ENCODE measurements at places on chromosomes 7 and 10.

DNA sequence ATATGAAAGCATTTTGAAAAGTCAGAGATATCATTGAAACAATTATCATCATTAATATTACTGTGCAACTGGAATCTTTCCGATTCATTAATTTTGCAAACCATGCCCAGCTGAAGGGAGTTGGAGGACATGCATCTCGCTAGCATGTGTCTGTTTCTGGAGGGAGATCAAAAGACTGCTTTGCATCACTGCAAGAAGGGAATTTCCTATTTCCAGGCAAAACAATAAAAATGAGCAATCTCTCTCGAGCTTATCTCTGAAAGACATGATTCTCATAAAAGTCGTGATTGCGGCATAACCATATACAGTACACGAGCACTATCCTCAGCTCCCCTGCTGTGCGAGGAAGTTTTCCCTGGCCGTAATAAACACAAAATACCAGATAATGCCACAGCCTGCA, 607.6 kb upstream of the DPP6 start:
- DNase-seq, result no peak

GRCh38 chr10:15879663-15880062, 19.4 kb upstream of the MINDY3 start:
- no peak for DNase-seq

- DNase-seq, result no peak
Observed at GRCh38 chr10:132482090-132482800, 55.3 kb upstream of the INPP5A start.

GRCh38 chr10:4181621-4182049, 396.6 kb upstream of the KLF6 start:
- no peak for DNase-seq

DNA sequence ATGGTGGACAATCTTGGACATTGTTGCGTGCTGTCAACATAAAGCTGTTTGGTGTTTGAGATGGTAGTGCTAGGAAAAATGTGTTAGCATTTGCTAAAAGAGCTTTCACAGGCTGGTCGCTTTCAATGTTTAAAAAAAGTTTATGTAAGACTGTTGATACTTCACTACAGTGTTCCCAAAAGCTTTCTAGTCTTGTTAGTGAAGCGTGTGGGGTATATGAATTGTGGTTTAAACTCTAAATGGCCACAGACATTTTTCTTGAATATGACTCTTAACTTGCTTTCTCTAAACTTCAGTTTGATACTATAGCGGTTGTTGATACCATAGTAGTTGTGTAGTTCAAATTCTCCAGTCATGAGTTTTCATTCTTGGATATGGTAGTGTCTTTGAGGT, 44.9 kb downstream of the MCU start:
- no peak for DNase-seq

DNA sequence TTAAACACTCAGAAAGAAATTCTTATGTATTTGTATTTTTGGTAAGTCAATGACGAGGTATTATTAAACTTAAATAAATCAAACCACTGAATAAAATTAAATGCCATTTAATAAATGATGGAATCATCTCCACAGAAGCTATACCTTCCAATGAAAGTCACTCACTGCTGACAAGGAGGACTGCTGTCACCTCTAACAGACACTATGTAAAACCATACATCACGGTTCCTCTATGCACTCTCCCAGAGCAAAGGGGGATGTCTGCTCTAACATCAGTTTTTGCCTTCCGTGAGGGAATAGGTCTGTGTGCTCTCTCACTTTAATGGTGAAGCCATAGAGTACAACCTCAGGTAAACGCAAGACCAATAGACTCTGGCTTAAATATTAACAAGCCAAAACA, 99.7 kb upstream of the DDC start:
- no peak for DNase-seq

GRCh38 chr7:121139427-121139826, 150.9 kb downstream of the CPED1 start:
- DNase-seq, result no peak

DNA sequence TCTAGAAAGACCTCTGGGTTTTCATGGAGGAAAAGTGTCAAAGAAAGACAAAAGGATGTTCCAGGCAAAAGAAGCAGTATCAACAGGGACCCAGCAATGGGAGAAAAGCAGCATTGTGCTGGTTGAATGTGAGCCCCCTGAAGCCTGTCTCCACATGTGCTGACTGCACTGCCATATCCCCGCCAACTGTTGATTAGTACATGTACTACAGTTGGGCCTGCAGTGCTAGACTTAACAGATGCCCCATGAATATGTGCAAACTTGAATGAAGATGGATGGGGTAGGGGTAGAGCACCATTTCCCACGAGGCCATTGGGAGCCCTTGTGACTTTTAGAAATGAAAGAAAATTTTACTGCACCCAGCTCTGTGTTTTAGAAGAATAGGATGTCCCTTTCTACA, 15.6 kb upstream of the WDR11 start:
- no peak for DNase-seq

DNA sequence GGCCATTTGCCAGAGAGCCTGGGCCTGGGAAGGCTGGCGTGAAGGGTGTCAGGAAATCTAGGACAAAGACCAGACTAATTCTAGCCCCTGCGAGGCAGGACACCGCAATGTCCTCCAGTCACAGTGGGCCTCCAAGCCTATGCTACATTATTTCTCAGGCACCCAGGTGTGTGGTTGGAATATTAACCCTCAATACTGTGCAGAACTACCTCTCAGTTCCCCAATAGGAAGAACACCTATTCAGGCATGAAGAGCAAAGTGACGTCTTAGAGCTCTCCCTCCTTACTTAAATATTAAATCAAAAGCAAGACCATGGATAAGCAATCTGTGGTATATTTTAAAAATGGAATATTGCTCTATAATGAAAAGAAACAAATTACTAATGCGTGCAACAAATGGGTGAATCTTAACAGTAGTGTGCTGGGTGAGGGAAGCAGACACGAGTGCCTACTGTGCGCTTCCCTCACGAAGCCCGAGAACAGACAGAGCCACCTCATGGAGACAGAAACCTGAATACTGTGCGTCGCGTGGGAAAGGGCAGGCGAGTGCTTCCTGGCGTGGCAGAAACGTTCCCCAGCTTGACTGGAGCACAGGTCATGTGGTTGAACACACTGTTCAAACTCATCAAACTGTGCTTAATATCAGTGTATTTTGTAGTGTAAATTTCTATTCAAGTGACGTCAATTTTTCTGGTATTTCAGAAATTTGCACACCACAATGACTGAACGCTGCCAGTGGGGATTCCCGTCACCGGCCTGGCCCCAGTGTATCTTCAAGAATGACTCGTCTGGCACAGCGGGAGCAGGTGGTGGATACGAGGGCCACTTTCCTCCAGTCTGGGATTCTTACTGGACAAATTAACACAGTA, 15.5 kb upstream of the PTPRN2 start:
- no peak for DNase-seq

- DNase-seq, result no peak
Observed at GRCh38 chr7:85508642-85509410, 322.0 kb upstream of the SEMA3D start.

DNA sequence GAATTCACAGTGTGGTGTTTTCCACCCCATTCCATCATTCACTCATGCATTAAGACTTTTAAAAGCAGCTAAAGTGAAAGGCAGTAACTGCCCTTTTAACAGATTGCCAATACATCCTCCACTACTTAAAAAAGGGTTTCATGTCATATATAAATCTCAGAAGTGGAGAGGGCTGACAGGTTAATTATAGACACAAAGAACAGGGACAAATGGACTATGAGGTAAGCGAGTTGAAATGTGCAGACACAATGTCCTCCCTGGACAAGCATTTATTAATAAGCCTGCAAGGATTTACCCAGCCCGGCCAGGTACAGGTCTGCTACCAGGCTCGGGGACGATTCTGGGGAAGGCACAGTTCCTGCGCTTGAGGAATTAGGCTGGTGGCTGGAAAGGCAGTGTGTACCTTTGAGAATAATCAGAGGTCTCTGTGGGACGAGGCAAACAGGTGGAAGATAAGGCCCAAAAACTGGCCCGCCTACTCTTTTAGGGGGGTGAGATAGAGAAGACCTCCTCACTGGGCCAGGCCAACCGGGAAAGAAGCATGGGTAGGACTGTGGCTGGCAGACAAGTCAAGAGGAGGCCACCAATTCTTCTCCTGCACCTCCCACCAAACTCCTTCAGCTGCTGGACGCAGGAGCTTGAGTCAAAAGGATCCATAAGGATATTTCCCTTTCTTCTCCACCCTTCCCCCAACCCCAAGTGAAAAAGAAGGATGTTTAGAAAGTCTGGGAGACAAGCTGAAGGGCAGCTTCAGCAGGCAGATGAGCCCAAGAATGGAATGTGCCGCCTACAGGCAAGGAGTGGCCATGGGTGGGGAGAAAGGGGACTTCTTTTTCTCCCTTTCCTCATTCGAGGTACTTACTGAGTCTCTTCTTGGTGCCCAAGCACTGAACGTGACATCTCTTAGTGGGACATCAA, 1.5 kb downstream of the PDLIM1 start:
- DNase-seq, result no peak

DNA sequence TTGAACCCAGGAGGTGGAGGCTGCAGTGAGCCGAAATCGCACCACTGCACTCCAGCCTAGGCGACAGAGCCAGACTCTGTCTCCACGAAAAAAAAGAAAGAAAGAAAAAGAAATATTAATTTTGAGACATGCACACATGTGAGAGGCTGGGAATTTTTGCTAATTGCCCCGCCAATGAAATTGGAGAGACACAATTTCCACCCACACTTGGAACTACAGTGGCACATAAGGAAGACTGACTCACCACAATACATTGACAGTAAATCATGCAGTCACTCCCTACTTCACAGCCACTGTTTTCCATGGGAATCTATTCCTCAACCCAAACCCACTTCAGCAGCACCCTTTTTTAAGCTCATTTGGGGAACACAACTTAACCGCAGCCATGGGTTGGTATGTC, 139.7 kb downstream of the CALN1 start:
- DNase-seq, result no peak
